K562 (cell line): ENCODE measurements at places on chromosomes 13 and 19. TPM values are rescaled to one million over a fixed set of nuclear protein-coding genes. Genes with fewer than 3 reads are reported as not detected.

DNA sequence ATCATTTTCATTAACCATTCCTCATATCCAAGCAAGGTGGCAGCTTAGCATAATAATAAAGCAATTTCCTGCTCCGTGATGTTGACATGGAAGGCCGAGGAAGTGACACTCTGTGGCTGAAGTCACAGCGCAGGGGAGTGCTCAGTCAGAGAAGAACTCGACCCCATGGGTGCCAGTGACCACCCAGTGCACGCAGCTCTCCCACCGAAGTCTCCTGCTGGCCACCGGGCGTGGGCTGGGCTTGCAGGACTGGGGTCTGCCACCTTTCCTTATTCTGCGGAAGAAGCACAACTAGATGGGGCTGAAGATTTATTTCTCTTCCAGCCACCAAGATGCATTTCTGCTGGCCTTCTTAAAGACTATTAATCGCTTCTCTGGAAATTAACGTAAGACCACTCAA lies 132.1 kb upstream of the SPACA7 start:
- no peak overlapping the region for H3K27ac ChIP-seq
- H3K36me3 ChIP-seq: no peaks in the 10 kb centered on the region
- peaks cover 20% of the 10 kb centered on the region for H3K27me3 ChIP-seq
- no peak for DNase-seq
- H3K4me3 ChIP-seq: no peak overlapping the region

MEIOSIN gene
- total RNA-seq: 1.5 and 2.0 TPM in 2 replicates

- DNase-seq: no peak
- H3K36me3 ChIP-seq: no peaks in the 10 kb centered on the region
- H3K4me3 ChIP-seq: no peak overlapping the region
- no peaks in the 10 kb centered on the region for H3K27me3 ChIP-seq
- no peaks in the 10 kb centered on the region for H3K4me1 ChIP-seq
Measured at GRCh38 chr19:19591133-19591825, 27.2 kb downstream of the PBX4 start.

DNA sequence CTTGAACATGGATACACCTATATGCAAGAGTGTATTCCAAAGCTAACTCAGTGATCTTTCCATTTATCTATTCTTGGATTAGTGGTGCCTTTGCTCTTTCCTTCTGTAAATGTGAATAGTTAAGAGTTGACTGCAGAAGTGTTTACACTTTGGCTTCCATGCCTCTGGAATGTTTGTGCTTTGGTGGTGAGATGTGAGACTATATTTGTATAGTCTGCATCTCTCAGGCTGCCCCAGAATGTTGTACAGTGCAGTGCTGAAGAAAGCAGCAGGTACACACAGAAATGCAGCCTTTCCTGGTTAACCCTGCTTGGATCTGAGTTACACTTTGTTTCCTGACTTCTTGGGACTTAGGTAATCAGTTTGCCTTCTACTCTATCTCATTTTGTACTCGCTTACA lies 90.2 kb downstream of the DNAJC15 start:
- H3K27me3 ChIP-seq: no peaks in the 10 kb centered on the region
- DNase-seq: no peak
- no peak overlapping the region for H3K4me3 ChIP-seq
- H3K36me3 ChIP-seq: no peaks in the 10 kb centered on the region

GRCh38 chr13:65488606-65489005 lies 1741.5 kb downstream of the PCDH9 start:
- H3K27ac ChIP-seq: no peak overlapping the region
- no peaks in the 10 kb centered on the region for H3K27me3 ChIP-seq
- H3K36me3 ChIP-seq: no peaks in the 10 kb centered on the region
- H3K4me1 ChIP-seq: no peaks in the 10 kb centered on the region
- no peak for DNase-seq
- no peak overlapping the region for H3K4me3 ChIP-seq

SLC10A2 gene
- not detected in 2 replicates for total RNA-seq

DNA sequence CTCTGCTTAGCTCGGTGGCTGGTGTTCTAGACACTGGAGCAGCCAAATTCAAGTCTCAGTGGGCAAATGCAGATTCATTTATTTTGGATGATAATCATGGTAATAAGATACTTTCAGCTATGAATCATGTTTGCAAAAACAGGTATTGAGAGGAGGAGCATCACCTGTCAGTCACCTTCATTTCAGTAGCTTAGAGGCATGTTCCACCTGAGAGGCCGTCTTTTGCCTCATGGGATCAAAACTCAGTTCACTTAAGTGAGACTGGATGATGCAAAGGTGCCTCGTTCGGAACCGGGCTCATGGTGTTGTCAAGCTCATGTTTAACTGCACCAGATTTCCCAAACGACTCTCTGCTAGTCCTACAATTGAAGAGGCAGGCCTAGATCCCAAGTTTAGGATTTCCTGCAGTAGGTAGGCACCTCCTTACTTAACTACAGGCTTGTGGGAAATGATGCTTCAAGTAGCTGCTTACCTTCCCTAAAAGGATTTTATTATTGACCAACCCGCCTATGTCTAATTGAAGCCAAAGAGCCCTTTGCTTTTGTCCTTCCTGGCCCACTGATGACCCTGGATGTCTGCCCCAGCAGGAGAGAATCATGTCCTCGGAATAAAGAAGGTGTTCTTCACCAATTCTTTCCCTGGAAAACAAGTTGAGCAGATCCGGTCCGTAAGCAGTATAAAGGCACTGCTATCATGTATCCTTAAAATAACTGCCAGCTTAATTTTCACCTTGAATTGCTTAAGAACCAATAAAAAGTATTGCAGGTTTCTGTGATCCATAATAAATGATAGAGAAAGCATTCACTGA lies 60.0 kb downstream of the ZAR1L start:
- DNase-seq: no peak
- peaks cover 7% of the 10 kb centered on the region for H3K27me3 ChIP-seq
- no peak overlapping the region for H3K4me3 ChIP-seq
- H3K36me3 ChIP-seq: no peaks in the 10 kb centered on the region
- no peak overlapping the region for H3K27ac ChIP-seq

FFAR2 gene
- not detected in 2 replicates for total RNA-seq

CEACAM19 gene
- total RNA-seq: 0.09 and 0.29 TPM in 2 replicates

GPR12 gene
- total RNA-seq: not detected in 2 replicates

DNA sequence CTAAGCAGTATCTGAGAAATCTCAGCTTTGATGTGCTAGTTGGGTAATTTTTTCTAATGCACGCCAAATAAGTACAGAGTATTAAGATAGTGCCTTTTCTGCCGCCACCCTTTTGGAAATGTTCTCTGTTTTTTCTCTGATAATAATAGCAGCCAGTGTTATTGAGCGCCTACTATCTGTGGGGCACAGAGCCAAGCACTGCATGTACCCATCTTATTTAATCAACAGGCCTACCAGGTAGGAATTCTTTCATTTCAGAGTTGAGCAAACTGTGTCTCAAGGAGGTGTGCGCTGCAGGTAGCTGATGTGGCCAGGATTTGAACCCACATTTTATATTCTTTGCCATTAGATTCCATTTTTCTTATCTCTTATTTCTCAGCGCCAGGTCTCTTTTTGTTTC lies 1.4 kb downstream of the EPN1 start:
- no peak overlapping the region; the same call in 1 of the 3 replicates for H3K27ac ChIP-seq
- H3K27me3 ChIP-seq: no peaks in the 10 kb centered on the region
- H3K4me3 ChIP-seq: peak overlapping the region; percentile 83
- peaks cover 82% of the 10 kb centered on the region; the same call in 2 of the 3 replicates for H3K36me3 ChIP-seq

VSTM1 gene
- not detected in 2 replicates for total RNA-seq

A1BG gene
- 11.8 and 12.1 TPM in 2 replicates for total RNA-seq

DNA sequence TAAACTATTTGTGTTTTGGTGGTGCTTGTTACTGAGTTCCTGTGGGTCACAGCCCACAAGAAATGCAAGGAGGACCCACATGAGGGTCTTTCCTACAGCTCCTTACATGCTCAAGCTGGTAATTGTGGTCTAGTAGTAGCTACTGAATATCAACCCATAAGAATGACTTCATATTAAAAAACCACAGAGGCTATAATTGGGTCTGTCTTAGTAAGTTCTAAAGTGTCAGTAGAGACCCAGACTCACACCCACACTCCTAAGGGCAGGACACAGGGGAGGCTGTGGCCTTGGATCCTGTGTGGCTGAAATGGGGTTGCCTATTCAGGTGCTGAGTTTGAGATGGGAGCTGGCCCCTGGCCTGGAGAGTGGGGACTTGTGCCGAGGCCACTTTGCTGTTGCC lies 19.6 kb downstream of the TFDP1 start:
- no peak for DNase-seq
- peaks cover 50% of the 10 kb centered on the region; the same call in 1 of the 3 replicates for H3K36me3 ChIP-seq
- no peaks in the 10 kb centered on the region for H3K27me3 ChIP-seq
- no peak overlapping the region for H3K27ac ChIP-seq

DNA sequence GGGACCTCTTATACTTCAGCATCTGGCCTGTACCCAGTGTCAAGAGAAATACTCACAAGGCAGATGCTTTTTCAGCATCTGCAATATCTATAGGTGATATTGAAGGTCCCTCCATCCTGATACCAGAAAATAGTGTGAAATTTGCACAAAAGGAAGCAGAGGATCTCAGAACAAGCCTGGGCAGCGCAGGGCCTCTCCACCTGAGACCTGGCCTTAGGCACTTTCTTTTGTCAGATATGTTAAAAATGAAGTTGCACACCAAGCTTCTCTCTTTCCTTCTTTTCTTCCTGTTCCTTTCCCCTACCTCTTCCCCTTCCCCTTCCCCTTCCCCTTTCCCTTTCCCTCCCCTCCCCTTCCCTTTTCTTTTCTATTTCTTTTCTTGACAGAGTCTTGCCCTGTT lies 62.2 kb downstream of the ARHGEF18 start:
- H3K4me1 ChIP-seq: peaks cover 11% of the 10 kb centered on the region
- no peaks in the 10 kb centered on the region for H3K27me3 ChIP-seq
- 0 out of 3 replicates have a peak, but pooled peaks cover 2% of the 10 kb centered on the region for H3K36me3 ChIP-seq
- no peak overlapping the region for H3K4me3 ChIP-seq
- no peak for DNase-seq
- H3K27ac ChIP-seq: no peak overlapping the region

- H3K27ac ChIP-seq: peak overlapping the region; percentile 92
- H3K27me3 ChIP-seq: no peaks in the 10 kb centered on the region
- H3K4me1 ChIP-seq: peaks cover 28% of the 10 kb centered on the region
- peak overlapping the region; percentile 75 for H3K4me3 ChIP-seq
- no peaks in the 10 kb centered on the region; the same call in 2 of the 3 replicates for H3K36me3 ChIP-seq
- DNase-seq: no peak
Measured at GRCh38 chr19:51365211-51365964, 800 bp downstream of the ETFB start.

DNA sequence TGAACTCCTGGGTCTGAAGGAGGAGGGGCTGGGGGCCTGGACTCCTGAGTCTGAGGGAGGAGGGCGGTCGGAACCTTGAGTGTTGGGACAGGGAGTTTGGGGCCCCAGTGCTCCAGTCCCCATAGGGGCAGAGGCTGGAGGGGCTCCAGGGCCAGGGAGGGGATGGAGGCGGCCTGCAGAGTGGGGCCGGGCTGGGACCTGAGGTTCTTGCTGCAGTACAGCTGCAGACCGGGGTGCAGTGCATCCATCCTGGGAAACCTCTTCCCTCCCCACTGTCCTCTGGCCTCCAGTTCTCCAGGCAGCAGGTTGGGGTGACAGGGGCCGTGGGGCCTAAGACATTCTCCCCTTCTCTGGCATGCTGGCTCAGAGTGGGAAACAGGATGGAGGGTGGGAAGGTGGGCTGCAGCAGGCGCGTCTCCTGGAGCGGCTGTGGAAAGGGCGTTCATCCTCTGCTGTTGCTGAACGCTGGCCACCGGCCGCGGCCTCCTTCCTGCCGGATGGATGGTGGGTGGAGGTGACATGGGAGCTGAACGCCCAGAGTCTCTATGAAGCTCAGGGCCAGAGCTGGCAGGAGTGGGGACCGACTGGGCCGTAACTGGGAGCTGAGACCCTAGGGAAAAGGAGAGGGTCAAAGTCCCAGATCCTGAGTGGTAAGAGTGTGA lies 1.6 kb downstream of the BRSK1 start:
- no peak for DNase-seq
- no peak overlapping the region for H3K27ac ChIP-seq
- peaks cover 14% of the 10 kb centered on the region for H3K4me1 ChIP-seq
- no peaks in the 10 kb centered on the region for H3K27me3 ChIP-seq

DNA sequence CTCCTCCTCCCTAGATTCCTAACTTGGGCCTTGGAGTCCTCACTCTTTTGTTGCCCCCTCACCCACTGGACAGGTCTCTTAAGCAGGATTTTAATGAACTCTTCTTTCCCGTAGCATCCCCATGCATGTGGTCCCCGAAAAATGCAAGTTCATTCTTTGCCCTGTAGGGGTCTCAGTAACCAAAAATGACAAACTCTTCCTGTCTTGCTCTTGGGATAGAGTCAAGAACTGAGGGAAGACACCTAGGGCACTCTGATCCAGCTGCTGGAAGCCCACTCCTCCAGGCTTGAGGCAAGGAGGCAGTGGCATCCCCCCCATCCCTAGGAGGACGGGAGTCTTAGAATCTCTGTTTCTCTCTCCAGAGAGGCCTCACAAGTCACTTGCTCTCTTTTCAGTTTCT lies 987.0 kb downstream of the DIAPH3 start:
- H3K36me3 ChIP-seq: no peaks in the 10 kb centered on the region
- no peak overlapping the region for H3K4me3 ChIP-seq
- peak; percentile 6 for DNase-seq

- H3K4me3 ChIP-seq: no peak overlapping the region
- no peaks in the 10 kb centered on the region for H3K4me1 ChIP-seq
- H3K36me3 ChIP-seq: no peaks in the 10 kb centered on the region
Measured at GRCh38 chr13:89486709-89487108, 1815.5 kb downstream of the SLITRK5 start.

- no peak for DNase-seq
- H3K27me3 ChIP-seq: no peaks in the 10 kb centered on the region
- H3K4me3 ChIP-seq: no peak overlapping the region
- H3K36me3 ChIP-seq: no peaks in the 10 kb centered on the region
Measured at GRCh38 chr13:19072543-19072942, 109.1 kb downstream of the TUBA3C start.

GJA3 gene
- 0.02 and 0.04 TPM in 2 replicates for total RNA-seq

GRCh38 chr19:23415561-23416191 lies 20.4 kb upstream of the ZNF91 start:
- no peak for DNase-seq
- no peak overlapping the region for H3K4me3 ChIP-seq
- no peaks in the 10 kb centered on the region for H3K4me1 ChIP-seq
- no peaks in the 10 kb centered on the region for H3K36me3 ChIP-seq

DNA sequence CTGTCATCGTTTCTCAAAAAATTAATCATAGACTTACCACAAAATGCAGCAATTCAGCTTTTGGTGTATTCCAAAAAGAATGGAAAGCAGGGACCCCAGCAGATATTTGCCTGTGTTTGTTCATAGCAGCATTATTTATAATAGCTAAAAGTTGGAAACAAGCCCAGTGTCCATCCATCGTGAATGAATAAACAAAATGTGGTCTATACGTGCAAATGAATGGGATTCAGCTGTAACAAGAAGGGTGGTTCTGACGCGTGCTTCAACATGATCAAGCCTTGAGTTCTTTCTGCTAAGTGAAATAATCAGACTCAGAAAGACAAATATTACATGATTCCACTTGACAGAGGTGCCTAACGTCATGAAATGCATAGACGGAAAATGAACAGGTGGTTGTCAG lies 36.4 kb downstream of the PSG11 start:
- no peaks in the 10 kb centered on the region for H3K4me1 ChIP-seq
- no peaks in the 10 kb centered on the region for H3K36me3 ChIP-seq
- no peak overlapping the region for H3K27ac ChIP-seq
- no peak overlapping the region for H3K4me3 ChIP-seq

GRCh38 chr13:84413016-84413415 lies 530.7 kb upstream of the SLITRK1 start:
- no peaks in the 10 kb centered on the region for H3K36me3 ChIP-seq
- no peak overlapping the region for H3K4me3 ChIP-seq
- H3K27ac ChIP-seq: no peak overlapping the region
- no peaks in the 10 kb centered on the region for H3K4me1 ChIP-seq

BEST2 gene
- total RNA-seq: not detected in 2 replicates
